Breast epithelium (tissue), 4 donors: ENCODE measurements at places on chromosomes 16 and 17. TPM values are rescaled to one million over a fixed set of nuclear protein-coding genes. Genes with fewer than 3 reads are reported as not detected.

- DNase-seq: no peak
These were observed 47.8 kb downstream of the TNFRSF13B start for GRCh38 chr17:16923904-16924695.

DNA sequence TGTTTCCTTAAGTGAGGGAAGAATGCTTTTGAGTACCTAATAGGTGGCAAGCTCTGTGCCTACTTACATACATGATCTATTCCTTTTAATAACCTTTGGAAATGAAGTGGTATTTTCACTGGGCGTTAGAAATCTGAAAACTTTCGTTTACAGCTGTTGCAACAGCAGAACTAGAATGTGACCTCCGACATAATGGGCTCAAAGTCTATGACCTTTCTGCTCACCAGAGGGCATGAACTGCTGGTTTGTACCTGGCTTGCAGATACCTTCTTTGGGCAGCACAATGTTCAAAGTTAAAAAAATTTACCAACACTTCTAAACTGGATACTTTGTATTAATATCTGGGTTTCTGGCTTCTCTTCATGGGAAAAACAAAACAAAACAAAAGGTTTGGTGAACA is 24.3 kb downstream of the CA4 start:
- no peak for DNase-seq

GRCh38 chr17:4635823-4636375 is 5.6 kb downstream of the ALOX15 start:
- DNase-seq: no peak

Gene TRIM47
- 26.1 TPM for total RNA-seq

Gene KRT222
- 1.0 TPM for total RNA-seq

DNA sequence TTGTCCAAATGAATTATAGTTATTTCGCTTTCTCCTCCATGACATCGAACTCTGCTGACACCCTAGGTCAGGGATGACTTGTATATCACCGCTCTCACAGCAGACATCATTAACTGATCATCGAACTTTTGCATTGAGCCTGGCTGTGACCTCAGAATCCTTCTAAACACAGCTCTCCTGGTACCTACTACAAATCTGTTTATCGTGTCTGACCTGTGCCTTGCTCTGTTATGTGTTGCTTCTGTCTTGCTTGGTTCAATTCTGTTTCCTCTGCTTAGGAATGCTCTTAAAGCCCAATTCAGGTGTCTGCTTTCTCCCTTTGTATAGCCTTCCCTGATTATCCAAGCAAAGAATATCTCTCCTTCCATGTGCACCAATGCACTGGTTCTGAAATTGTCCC is 78.3 kb downstream of the CYLD start:
- DNase-seq: no peak

GRCh38 chr17:36546418-36547093 is 1.8 kb downstream of the GGNBP2 start:
- DNase-seq: no peak

GRCh38 chr16:69711115-69711740 is 15.1 kb downstream of the NQO1 start:
- DNase-seq: peak; percentile 90

Gene SHCBP1
- total RNA-seq: 0.96 TPM

DNA sequence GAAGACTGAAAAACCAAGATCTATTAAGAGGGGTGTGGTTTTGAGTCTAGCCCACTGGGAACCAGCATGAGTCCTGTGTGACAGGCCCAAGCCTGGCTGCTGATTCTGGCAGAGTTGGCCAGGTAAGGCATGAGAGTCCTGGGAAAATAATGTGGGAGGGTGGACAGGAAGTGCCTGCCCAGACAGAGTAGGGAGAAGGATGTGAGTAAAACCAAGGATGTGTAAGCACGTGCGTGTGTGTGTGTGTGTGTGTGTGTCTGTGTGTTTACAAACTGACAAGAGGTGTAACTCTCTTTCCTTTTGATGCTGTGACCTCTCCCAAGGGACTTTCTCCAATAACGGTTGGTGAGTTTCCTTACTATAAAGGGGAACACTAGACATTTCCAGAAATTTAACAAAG is 15.6 kb upstream of the TEX2 start:
- DNase-seq: no peak

DNA sequence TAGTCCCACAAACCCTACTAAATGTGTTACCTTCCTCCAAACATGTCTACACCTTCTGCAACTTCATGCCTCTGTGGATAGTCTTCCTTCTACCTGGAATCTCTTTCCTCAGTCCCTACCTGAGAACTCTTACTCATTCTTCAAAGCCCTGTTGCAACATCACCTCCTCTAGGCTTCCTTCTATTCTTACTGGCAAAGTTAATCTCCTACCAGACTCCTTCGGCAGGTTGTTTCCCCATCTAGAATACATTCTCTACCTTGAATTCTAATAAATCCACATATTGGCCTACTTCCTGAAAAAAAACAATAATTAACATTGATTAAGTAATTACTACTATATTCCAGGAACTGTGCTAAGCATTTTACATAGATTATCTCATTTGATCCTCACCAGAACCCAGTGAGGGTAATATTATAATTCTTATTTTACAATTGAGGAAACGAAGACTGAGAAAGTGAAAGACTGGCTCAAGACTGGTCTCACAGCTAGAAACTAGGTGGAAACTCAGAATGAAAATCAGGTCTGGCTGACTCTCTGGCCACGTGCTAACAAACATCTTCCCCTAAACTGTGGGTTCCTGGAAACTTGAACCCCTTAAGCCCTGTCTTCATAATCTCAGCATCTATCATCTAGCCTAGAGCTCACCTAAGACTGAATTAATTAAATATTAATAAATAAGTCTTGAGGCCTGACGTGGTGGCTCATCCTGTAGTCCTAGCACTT is 4.6 kb upstream of the STAT3 start:
- no peak for DNase-seq

GRCh38 chr16:48386559-48387312 is 1.5 kb upstream of the SIAH1 start:
- DNase-seq: no peak

DNA sequence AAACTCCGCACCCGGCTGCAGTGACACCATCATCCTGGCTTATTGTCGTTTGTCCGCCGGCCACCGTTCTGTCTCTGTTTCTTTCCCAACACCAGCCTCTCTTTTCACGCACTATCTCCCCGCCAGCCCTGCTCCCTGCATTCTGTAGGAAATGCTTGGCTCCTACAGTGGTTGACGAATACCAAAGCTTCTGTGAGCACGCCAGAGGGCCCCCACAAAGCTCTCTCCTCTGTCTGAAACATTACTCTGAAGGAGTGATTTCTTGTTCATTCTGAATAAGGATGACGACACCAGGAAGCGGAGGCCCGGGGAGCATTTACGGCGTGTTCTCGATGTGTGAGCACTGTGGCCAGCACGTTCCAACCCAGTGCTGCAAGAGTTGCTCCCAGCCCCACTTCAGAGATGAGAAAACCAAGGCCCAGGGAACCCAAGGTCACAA is 58.8 kb downstream of the ADCY9 start:
- DNase-seq: no peak

GRCh38 chr17:48646183-48647102 is 20.3 kb upstream of the HOXB9 start:
- no peak for DNase-seq

Gene CD300E
- total RNA-seq: 0.32 TPM

DNA sequence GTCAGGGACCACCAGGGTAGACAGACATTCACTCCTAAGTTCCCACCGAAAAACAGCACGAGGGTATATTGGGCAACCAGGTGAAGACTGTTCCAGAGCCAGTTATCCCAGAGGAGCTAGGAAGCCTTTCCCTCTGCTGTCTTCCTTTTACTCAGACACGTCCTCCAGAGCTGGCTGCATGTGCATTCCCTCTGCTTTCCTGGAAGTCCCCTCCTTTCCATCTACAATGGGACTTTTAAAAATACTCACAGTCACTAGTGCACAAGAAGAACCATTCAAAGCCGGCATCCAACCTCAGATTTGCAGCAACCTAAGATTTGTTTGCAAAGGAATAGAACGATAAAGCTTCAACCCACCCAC is 32.5 kb upstream of the CRISPLD2 start:
- no peak for DNase-seq

- DNase-seq: no peak
These were observed 20.6 kb downstream of the ADORA2B start for GRCh38 chr17:15965528-15965927.

Gene HAS3
- 10.5 TPM for total RNA-seq

Gene NT5M
- 2.9 TPM for total RNA-seq

DNA sequence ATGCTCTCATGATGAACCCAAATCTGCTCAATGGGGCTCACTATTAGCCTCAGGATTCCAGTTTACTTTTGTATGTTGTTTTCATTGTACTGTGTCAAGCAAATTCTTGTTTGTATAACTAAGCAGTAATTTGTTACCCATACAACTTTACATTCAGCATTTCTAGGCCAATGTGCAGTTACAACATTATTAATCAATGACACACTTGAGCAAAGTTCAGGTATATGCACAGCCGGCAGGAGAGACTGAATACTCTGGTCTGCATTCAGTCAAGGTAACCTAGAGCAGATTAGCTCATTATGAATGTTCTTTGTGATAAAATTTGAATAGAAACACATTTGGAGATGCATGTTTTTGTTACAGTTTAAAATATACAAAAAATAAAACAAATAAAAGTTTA is 2.2 kb upstream of the MYO1D start:
- no peak for DNase-seq

Gene DRC3
- 0.96 TPM for total RNA-seq

GRCh38 chr17:82959242-82959930 is 119.6 kb upstream of the ZNF750 start:
- DNase-seq: peak; percentile 48

DNA sequence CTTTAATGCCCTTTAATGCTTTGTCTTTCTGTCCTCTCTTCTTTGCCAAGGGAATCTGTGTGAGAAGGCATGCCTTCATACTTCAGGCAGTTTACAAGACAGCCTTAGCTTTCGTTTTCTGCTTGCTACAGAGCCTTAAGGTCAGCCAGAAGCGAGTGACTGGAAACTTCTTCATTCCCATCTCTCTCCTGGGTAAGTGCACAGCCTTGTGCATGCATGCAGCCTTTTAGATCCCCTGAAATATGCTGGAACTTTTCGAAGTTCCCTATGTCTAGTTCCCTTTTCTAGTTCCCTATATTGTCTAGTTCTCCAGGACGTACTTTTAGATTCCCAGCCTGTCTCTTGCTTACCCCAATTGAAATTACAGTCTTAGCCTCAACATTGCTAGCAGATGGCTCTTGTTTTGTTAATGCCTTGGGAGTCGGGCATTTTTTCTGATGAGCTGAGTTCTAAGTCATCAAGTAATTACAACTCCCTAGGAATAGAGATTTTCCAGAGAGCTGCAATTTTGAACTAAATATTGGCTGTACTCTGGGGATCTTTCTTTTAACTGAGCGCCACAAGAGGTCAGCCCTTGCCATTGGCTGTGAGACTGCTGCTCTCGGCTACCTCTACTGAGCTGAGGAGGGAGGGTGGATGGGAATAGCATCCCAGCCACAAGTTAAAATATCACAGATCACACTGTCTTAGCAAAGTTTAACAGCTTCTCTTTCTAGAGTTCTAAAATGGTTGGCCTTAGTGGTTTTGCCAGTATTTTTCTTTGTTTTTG is 22.7 kb upstream of the PPM1D start:
- no peak for DNase-seq

DNA sequence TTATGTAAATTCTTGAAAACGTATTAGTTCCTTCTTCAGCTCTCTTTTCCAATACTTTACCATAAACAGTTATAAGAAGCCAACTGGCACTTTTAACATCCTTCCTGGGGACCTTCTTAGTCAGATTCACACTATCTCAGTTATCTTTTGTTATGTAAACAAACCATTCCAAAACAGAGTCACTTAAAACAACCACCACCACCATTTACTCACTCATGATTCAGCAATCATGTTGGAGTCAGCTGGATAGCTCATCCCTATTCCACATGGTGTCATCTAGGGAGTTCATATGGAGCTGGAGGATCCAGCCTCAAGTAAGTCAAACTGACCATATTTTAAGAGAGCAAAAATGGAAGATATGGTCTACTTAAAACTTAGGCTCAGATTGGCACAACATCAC is 240.3 kb upstream of the IRX3 start:
- no peak for DNase-seq

GRCh38 chr17:15659663-15660062 is 24.4 kb downstream of the TRIM16 start:
- no peak for DNase-seq

Gene PRR29
- total RNA-seq: 0.16 TPM

Gene HBQ1
- total RNA-seq: not detected

GRCh38 chr17:77286641-77287431 is 146.1 kb downstream of the SEC14L1 start:
- DNase-seq: peak; percentile 92

- no peak for DNase-seq
These were observed 84.6 kb downstream of the GP2 start for GRCh38 chr16:20242568-20243255.

DNA sequence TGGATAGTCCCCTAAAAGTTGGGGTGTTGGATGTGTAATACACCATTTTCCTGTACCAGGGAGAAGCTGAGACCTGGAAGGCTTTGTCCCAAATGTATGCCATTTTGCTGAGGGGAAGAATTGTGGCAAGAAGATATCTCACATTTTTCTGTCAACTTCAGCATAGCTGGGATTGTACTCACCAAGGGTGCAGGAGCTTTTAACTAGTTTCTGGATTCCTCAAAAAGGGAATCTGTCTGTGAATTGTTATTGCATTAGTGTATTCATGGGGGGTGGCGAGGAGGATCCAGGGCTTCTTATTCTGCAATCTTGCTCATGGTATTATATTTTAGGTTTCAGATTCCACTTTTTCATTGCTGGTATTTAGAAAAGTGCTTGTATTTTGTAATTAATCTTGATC is 208.2 kb upstream of the MYOCD start:
- DNase-seq: no peak

GRCh38 chr16:87780385-87780989 is 14.7 kb upstream of the KLHDC4 start:
- DNase-seq: no peak

DNA sequence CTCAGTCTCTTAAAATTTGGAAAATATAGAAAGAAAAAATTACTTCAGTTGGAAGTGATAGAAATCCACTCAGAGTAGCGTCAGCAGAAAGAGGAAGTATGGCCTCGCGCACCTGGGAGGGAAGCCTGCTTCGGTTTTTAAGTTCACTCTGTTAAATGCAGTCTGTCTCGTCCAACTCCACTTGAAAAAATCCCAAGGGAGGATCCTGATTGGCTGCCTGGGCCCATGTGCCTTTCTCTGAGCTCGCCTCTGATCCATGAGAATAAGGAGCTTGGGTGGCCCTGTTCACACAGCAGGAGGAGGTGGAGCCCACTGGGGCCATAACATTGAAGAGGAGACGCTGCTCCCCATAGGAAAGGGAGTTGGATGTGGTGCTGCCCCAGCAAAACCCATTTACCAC is 40.7 kb downstream of the DNAJA2 start:
- DNase-seq: no peak

- no peak for DNase-seq
These were observed 4.7 kb upstream of the NLRC5 start for GRCh38 chr16:56984639-56985038.

Gene USP36
- 58.8 TPM for total RNA-seq

Gene ATP2A3
- 9.8 TPM for total RNA-seq

- peak; percentile 26 for DNase-seq
These were observed 99.9 kb upstream of the CORO6 start for GRCh38 chr17:29722411-29723198.

DNA sequence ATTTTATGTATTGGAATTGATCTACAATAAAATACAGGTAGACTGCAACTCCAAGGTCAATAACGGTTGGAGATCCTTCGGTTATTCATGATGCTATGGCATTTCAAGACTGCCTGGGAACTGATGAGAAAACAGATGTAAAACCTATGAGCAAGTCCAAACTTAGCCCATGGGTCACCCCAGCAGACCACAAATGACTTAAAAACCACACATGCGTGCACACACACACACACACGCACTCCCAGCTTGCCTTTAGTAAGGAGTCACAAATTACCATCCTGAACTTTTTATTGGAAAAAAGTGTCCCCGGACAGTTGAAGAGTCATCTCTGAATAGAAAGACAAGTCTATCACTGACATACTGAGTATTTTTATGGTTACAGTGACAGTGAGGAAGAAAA is 26.7 kb downstream of the TRIM25 start:
- DNase-seq: no peak
